ENCODE measurements at places on chromosomes 4 and X. TPM values are rescaled to one million over a fixed set of nuclear protein-coding genes. Genes with fewer than 3 reads are reported as not detected.

DNA sequence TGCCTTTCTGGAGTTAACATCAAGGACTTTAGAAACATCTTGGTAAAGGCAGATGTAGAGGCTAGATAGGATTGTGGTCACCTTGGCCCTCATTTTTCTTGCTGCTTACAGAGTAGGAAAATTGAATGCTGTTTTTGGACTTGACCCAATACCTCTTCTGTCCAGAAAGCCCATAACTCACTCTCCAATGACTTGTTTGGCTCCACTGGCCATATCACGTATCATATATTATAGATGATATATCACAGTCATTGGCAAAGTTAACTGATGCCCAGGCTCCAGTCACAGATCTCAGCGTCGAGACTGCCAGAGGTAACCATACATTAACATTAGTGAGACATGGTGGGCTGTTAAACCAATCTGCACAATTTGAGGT, 88.1 kb upstream of the PLAC1 start:
- DNase-seq = no peak

GRCh38 chrX:40952855-40953254, 132.4 kb upstream of the USP9X start:
- DNase-seq = peak; percentile 3

GRCh38 chr4:116357758-116358157, 727.6 kb downstream of the TRAM1L1 start:
- DNase-seq = peak; percentile 74

DNA sequence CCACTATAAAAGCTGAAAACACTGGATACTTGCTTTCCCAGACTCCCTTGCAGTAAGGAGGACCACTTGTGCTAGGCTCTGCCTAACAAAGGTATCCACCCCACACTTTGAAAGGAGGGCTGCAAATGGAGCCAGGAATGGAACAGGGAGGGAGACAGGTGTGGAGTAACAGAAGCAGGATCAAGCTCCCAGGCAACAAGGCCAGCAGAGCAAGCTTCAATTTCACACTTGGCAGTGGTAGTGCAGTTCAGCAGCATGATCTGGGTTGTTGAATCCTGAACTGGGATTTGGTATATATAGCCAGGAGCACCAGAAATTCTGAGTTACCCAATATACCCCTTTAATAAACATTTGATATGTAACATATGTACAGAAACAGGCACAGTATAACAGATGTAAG, 9.8 kb downstream of the LAMP2 start:
- DNase-seq = no peak

DNA sequence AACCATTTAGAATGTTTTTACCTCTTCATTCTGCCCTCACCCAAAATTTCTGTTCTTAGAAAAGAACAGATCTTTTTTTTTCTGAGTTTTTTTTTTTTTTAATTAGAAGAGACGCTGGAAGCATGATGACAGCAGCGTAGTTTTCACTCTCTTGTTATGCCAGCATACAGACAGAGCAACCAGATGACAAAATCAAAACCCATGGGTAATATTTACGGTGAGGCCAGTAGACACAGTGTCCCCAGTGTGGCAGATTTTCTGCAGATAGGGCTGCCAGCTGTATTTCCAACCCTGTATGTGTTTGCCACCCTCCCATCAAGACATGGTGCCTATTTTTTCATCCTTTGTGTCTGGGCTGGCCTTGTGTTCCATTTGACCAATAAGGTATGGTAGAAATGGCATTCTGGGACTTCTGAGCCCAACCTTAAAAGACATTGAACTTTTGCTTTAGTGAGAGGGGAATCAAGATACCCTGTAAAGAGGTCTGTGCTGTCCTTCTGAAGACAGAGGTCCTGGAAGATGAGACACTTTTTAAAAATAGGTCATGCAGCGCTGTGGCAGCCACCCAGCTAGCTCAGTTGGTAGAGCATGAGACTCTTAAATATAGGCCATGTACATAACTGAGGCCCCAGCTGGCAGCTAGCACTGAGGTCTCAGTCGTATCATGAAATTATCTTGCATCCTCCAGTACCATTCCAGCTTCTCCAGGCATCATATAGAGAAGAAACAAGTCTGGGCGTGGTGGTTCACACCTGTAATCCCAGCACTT, 6.7 kb upstream of the ZNF41 start:
- no peak for DNase-seq

DNA sequence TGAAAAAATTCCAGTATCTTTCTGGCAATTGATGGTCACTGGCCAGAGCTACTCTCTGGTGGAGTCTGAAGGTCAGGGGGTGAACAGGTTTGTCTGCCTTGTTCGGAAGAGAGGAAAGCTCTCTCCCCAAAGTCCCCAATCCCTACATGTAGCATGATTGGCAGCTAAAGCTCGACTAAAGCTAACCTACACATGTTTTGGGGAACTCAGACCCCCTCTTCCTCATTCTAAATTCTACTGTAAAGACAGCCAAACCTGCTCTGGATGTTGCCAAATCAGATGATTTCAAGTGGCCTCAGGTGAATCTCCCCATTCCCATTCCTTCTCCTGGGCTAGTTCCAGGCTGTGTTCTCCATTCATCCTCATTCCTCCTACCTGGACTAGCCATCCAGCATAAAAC, 84.1 kb downstream of the MSN start:
- no peak for DNase-seq

- no peak for DNase-seq
Observed at GRCh38 chr4:40858962-40859361, 109.2 kb downstream of the NSUN7 start.

DNA sequence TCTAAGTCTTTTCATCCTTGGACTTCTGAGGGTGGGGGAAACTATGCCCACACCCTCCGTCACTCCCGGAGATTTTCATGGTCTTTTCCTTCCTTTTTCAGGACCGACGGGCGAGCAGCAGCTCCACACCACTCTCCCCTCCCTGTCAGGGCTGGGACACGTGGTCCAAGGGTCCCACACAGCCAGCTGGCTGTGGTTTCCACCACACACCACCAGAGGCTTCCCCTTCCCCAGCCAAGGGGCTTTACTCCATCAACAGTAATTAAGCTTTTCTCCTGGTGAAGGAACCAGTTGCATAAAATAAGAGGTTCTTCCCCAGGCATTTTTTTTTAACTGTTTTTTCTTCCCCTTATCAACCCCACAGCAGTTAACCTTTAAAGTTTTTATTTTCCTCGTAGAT, 453.9 kb downstream of the GPAT3 start:
- no peak for DNase-seq

- DNase-seq = no peak
Observed at GRCh38 chrX:109199726-109200125, 282.2 kb downstream of the GUCY2F start.

DNA sequence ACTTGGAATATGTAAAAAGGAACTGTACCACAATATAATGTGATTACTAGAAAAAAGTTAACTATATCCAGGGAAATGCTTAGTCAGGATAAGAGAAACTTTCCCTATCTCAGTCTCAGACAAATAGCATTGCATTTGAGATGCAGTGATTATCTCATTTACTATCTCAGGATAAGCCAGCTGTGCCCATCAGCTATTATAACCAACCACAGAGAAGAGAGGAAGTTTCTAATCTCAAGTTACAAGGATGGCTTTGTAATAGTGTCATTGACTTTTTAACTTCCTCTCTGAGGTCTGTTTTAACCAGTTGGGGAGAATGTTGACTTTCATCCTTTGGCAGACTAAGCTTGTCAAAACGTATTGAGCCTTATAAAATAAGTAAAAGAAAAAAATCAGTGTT, 56.5 kb downstream of the SNX25 start:
- DNase-seq = no peak

GRCh38 chr4:11589676-11590075, 161.0 kb upstream of the HS3ST1 start:
- DNase-seq = no peak

FGG gene
- total RNA-seq = not detected

ERCC6L gene
- not detected for total RNA-seq

ADH1A gene
- 0.26 TPM for total RNA-seq

Measured in body of pancreas (tissue), 4 donors.